Mesenchymal stem cell (in vitro differentiated cells and primary cell): ENCODE measurements at places on chromosomes 1 and 21.

- peak; percentile 11 for DNase-seq
Observed at GRCh38 chr1:229714964-229715603, 89.0 kb downstream of the URB2 start.

DNA sequence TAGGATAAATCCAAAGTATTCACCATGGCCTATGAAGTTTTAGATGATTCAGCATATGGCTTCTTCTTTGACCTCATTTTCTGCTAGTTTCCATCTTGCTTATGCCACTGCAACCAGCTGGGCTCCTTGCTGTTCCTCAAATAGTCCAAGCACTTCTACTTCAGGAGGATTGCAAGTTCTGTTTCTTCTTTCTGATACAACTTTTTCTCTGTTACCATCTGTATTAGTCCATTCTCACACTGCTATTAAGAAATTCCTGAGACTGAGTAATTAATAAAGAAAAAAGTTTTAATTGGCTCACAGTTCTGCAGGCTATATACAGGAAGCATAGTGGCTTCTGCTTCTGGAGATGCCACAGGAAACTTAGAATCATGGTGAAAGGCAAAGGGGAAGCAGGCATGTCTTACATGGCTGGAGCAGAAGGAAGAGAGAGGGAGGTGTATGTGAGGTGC lies 20.3 kb downstream of the PTGS2 start:
- DNase-seq: no peak

DNA sequence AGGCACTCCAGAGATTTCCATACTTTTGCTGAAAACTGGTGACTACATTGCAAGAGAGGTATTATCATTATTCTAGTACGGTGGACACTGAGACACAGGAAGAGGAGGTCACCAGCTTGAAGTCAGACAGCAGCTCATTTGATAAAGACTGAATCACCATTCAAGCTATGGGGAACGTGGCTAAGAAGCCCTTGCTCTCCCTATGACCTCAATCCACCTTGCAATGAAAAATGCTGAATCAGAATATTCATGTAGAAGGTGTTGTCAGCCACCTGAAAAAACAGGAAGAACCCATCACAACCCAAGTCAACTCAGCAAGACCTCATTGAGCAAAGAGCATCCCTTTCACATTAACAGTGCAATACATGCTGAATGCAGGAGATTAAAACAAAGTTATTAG lies 59.0 kb upstream of the FGGY start:
- no peak for DNase-seq

DNA sequence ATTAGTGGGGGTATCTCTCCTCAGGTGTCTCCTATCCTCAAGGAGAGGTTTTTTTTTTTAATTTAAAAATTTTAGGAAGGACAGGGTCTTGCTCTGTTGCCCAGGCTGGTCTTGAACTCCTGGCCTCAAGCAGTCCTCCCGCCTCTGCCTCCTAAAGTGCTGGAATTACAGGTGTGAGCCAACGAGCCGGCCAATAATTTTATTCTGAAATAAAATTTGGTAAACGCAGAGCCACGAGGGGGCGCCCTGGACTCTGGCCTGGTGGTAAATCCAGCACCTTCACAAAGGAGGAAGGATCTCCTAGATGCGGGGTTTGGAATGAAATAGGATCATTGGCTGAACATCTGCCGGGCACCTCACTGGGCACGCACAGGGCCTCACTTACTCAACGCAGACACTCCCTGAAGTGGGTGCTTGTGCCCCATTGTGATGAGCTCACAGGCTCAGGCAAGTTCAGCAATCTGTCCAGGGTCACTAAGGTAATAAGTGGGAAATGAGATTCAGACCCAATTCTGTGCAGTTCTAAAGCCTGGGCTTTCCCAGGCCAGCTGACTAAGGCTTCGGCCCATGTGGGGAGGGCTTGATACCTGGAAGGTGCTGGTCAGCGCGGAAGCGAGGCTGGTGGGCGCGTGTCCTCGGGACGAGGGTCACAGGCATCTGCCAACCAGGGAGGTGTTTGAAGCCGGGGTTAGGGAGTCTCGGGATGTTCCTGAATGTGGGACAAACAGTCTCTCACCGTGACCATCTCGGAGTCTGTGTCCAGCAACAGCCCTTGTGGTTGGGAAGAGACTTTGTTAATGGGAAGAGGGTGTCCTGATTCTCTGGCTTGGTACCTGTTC lies 32.7 kb upstream of the ETV3 start:
- DNase-seq: peak; percentile 17

- DNase-seq: no peak
Observed at GRCh38 chr21:45169682-45170081, 95.3 kb downstream of the ADARB1 start.

GRCh38 chr1:232335261-232335660 lies 294.7 kb downstream of the SIPA1L2 start:
- no peak for DNase-seq

- DNase-seq: no peak
Observed at GRCh38 chr1:175697255-175697654, 46.1 kb downstream of the TNR start.
